Stimulated activated CD4-positive, alpha-beta T cell treated with anti-CD3 and anti-CD28 coated beads, Interleukin-4, amount 100 ng/mL, for 48 hours (primary cell): ENCODE measurements at places on chromosomes 3 and 15.

DNA sequence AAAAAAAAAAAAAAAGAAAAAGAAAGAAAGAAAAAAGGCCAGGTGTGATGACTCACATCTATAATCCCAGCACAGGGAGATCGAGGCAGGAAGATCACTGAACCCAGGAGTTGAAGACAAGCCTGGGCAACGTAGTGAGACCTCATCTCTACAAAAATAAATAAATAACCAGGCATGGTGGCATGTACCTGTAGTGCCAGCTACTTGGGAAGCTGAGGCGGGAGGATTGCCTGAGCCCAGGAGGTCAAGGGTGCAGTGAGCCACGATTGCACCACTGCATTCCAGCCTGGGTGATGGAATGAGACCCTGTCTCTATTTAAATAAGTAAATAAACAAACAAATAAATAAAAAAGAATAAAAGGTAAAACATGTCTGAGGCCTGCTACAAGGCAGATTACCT lies 39.3 kb upstream of the LACTB start:
- DNase-seq, result no peak

DNA sequence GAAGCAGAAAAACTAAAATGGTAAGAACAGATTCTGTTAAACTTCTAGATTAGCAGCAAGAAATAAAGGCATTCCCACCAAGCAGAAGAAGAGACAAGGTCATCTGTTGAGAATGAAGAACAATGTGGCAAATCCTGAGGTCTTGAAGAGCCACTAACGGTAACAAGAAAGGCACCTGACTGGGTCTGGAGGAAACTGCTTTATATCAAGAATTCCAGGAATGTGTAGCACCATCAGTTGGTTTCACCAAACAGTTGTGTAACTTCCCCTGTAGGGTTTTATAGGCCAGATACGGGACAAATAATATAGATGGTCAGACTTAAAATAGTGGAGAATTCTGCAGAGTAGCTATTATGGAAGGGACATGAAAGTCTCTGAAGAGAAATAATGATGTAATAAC lies 57.3 kb downstream of the ACAP2 start:
- DNase-seq, result no peak

- no peak for DNase-seq
Observed at GRCh38 chr15:41495736-41496599, 2.3 kb downstream of the ITPKA start.

DNA sequence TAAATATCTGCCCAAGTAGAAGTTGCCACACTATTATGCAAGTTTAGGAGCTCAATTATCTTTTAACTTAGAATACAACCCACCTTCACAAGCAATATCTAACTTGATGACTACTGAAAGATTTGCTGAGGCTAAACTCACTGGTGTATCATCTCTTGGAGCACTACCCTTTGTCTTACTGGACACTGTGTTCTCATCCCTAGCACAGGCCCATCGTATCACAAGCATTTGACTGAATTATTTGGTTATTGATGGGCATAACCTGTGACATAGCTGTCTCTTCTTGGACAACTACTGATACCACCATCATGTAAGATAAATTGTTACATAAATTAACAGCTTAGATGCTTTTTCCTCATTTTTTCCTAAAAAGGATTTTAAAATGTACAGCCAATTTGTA lies 216.2 kb upstream of the THBS1 start:
- DNase-seq, result no peak

DNA sequence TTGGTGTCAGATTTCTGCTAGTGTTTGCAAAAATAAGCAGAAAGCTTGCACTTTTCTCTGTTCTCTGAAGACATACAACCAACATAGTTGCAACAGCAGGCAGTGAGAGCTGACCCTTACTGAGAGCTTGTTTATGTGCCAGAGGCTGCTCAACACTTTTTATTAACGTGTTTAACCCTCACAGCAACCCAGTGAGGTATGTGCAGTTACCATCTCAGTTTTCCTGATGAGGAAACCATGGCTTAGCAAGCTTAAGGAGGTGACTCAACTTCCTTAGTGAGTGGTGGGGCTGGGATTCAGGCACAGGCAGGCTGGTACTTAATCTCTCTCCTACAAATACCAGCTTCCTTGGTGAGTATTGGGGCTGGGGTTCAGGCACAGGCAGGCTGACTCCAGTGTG lies 158.1 kb upstream of the CTDSPL start:
- no peak for DNase-seq

DNA sequence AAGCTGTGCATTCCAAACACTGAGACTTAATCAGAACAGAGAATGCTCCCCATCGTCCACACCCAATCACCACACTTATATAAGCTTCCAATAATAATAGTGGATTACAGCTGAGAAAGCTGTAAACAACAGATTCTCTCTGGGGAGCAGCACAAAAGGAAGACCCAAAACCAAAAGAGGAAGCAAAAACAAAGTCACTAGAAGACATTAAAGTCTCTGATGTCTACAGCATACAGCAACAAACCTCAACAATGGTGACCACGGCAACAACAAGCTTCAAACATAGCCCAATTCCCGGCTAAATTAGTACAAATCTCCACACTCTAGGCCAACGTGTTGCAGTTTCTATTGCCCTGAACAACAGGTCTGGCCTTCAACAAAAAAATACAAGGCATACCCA lies 37.7 kb downstream of the ZDHHC23 start:
- no peak for DNase-seq

GRCh38 chr15:45048794-45049631 lies 26.0 kb downstream of the SORD start:
- DNase-seq, result no peak

GRCh38 chr15:67100801-67101581 lies 35.6 kb downstream of the SMAD3 start:
- peak; percentile 60 for DNase-seq

GRCh38 chr15:73927003-73927475 lies 777 bp downstream of the LOXL1 start:
- peak; percentile 31 for DNase-seq

DNA sequence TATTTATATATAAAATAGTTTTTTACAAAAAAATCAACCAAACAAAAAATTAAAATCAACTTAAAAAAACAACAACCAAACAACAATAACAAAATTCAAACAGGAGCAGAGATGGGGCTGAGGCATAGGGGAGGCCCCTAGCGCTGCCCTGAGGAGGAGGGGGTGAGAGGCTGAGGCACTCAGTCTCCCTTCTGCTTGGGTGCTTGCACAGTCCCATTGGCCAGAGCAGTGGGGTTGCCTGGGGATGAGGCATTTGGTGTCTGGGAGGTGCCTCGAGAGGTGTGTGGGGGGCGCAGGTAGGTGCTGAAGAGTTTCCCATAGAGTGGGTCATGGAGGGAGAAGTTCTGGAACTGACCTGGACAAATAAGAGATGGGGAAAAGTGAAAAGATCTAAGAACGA lies 8.0 kb downstream of the LPCAT4 start:
- no peak for DNase-seq

GRCh38 chr15:86322629-86323028 lies 243.0 kb downstream of the AGBL1 start:
- DNase-seq, result no peak

DNA sequence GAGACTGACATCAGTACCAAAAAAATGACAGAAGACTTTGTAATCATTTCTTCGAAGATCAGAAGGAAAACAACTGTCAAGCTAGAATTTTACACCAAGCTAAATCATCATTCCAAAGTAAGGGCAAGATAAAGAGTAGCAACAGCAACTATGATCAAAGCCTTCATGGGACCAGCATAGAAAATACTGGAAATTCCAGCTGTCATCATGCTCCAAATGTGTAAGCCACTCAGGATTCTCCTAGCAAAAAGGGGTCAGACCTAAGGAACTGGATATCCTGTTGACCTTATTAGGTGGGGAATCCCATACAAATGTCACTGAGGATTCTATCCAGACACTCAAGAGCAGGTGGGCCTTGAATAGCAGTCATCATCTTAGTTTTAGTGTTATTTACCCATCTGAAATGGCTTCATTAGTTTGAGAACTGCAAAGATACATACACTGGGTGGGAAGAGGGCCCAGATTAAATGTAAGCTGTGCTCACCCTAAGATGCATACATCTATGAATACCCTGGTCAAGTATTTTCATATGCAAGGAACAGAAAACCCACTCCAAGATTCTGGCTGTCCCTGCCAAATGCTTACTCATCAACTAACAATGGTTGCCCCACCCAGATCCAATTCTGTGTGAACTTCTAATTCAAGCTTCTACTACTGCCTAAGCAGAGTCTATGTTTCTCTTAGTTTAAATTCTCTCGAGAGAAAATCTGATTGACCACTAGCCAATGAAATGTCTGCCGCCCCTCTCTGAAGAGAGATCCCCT lies 33.5 kb downstream of the CLDN18 start:
- DNase-seq, result no peak

- DNase-seq, result no peak
Observed at GRCh38 chr3:23000371-23000770, 202.8 kb upstream of the UBE2E2 start.

- DNase-seq, result no peak
Observed at GRCh38 chr15:39451121-39451688, 129.7 kb upstream of the THBS1 start.

- no peak for DNase-seq
Observed at GRCh38 chr3:49533786-49534519, 20.3 kb upstream of the BSN start.

- DNase-seq, result no peak
Observed at GRCh38 chr3:98567666-98568270, 25.6 kb downstream of the CPOX start.

DNA sequence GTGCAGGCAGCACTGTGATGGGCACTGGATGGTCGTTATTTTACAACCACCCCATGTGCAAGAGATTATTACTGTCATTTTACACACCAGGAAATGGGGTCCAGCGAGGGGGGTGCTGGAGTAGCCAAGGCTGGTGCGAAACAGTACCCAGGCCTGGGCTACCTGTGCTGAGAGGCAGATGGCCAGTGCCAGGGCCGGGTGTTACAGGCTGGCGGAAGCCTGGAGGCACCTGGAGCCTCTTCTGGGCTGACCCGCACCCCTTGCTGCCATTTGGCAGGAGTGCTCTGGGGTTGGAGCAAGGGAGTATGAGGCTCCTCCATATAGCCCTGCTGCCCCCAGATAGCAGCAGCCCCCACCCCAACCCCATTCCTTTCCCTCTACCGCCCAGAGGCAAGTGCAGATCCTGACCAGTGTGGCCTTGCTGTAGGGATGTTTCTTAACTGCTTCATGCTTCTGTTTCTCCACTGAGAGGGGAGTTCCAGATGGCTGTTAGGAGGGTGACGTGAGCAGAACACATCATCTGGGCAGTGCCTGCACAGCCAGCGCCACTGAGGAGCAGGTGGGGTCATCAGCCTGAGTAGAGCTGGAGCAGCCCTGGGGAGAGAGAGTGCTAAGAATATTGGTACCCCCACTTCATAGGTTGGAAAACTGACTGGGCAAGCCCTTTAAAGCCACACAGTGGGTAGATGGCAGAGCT lies 15.3 kb downstream of the SNX33 start:
- DNase-seq, result no peak

GRCh38 chr15:66864871-66865281 lies 162.8 kb downstream of the SMAD6 start:
- no peak for DNase-seq

DNA sequence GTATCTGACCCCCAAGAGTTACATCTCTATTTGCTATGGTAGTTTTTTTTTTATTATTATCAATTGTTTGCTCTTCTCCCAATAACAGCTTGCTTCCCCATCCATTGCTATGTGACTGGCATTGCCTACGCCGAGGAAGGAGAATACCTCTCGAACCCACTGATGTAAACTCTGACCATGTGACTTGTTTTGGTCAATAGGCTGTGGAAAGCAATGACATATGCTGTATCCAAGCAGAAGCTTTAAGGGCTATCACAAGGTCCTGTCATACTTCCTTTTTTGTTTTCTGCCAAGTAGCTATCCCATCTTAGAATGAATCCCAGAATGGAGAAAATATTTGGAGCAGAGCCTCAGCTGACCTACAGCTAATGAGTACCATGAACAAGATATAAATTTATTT lies 111.0 kb upstream of the FRMD4B start:
- DNase-seq, result no peak

GRCh38 chr15:96406701-96407100 lies 76.2 kb downstream of the NR2F2 start:
- no peak for DNase-seq

DNA sequence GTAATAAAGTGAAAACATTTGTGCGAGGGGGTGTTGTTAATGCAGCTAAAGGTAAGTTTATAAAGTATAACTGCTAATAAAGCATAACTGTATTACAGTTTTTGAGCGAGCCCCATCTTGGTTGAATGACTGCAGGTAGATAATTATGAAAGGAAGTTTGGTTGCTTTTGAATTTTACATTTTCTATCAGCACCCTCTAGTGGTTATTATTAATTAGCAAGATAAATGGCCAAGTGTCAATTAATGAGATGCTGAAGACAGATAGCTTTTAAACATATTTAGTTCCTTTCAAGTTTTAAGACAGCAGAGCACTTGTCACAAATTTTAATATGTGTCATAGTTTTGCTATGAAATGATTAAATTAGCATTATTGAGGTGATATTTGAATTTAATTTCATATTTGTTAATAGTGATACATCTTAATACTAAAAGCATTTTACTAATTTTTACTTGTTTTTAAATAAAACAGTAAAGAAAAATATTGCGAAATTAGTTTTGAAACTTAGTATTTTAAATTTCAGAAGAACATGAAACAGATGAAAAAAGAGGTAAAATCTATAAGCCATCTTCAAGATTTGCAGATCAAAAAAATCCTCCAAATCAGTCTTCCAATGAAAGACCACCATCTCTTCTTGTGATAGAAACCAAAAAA lies 15.1 kb downstream of the U2SURP start:
- DNase-seq, result no peak

DNA sequence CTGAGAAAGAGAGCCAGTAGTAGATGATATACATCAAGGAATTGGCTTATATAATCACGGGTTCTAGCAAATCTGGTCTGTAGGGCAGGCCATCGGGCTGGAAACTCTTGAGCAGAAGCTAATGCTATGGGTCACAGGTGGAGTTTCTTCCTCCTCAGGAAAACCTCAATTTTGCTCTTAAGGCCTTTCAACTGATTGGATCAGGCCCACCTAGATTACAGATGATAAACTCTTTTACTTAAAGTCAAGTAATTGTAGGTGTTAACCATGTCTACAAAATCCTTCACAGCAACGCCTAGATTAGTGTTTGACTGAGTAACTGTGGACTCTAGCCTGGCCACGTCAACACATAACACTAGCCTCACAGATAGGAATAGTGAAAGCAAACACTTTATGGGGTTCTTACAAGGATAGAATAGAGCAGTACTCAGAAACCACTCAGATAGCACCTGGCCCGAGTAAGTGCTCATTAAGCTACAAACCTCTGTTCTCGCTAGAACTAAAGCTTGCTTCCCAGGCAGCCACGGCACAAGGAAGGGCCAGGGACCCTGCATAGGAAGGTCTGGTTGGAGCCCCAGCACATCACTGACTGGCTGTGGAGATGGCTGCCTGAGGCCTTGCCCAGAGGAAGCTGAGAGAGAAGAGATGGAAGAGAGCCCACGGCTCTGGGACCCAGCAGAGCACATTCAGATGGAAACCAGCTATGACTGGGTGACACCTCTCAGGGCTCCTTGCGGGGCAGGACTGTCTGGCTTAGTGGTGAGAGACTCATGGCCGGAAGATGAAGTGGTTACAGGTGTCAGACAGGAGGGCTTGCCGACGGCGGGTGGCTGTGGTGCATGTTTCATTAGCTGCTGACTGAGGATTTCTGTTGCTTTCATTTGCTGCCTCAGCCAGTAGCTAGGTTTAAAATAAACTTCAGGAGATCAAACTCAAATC lies 202.5 kb upstream of the TLE3 start:
- DNase-seq, result peak; percentile 49

- DNase-seq, result peak; percentile 83
Observed at GRCh38 chr3:43286115-43286840, at the start of gene SNRK. SNRK (plus strand) TSS chr3:43286540; CDS start chr3:43303204, 16,664 bp downstream.

- no peak for DNase-seq
Observed at GRCh38 chr3:78177780-78178179, 1137.9 kb downstream of the ROBO2 start.

- DNase-seq, result no peak
Observed at GRCh38 chr15:101578443-101578894, 73.7 kb downstream of the TM2D3 start.
